Renal pelvis (tissue), 12 donors: ENCODE measurements at places on chromosomes 3 and 15.

- no peak for DNase-seq
Observed at GRCh38 chr3:71018799-71019198, 564.7 kb downstream of the FOXP1 start.

DNA sequence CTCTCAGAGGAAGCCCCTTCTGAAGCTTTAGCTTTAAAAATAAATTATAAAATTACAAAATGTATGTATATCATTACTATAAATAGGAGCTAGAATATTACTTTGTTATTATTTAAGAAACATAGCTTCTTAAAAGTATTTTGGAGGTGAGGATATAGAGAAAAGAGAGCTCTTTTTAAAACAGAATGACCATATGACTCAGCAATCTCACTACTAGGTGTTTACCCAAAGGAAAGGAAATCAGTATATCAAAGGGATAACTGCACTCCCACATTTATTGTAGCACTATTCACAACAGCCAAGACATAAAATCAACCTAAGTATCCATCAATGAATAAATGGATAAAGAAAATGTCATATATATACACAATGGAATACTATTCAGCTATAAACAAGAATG is 119.6 kb downstream of the DMXL2 start:
- DNase-seq: no peak

DNA sequence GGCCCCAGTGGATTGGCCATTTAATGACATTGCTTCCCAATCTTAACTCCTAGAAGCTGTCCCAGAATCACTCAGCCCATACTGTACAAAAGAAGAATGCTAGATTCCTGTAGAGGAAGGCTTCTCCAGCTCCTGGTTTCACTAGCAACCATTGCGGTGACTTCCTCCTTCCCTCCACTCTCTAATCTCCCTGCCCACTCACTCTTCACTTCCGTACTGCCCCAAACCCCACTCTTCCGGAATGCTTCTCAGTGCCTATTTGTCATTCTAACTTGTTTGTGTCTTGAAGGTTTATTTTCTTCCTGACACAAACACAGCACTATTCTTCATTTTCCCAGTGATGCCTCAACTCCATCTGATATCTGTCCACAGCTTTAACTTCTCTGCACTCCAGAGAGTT is 97.1 kb upstream of the SPATA16 start:
- DNase-seq: no peak

DNA sequence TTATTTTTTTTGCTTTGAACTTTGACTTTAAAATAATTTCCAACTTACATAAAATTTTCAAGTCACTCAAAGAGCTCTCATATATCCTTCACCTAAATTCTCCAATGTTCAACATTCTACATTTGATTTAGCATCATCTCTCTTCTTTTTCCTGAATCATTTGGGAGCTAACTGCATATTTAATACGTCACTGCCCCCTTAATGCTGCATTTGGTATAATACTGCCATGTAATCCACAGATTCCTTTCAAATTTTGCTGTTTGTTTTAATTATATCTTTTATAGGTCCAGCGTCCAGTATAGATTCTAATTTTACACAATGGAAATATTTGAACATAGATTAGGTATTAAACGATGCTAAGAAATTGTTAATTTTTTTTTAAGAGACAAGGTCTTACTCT is 2.3 kb upstream of the EIF2AK4 start:
- DNase-seq: no peak

GRCh38 chr3:5136211-5136918 is 14.3 kb downstream of the ARL8B start:
- DNase-seq: no peak

DNA sequence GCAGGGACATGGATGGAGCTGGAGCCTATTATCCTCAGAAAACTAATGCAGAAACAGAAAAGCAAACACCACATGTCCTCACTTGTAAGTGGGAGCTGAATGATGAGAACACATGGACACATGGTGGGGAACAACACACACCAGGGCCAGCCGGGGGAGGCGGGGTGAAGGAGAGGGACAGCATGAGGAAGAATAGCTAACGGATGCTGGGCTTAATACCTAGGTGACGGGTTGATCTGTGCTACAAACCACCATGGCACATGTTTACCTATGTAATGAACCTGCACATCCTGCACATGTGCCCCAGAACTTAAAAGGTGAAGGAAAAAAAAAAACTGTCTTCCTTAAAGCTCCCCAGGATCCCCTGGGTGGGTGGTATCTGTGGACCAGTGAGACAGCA is 87.1 kb downstream of the ADAMTS17 start:
- DNase-seq: no peak

GRCh38 chr3:171257251-171258203 is 202.7 kb downstream of the TNIK start:
- no peak for DNase-seq

DNA sequence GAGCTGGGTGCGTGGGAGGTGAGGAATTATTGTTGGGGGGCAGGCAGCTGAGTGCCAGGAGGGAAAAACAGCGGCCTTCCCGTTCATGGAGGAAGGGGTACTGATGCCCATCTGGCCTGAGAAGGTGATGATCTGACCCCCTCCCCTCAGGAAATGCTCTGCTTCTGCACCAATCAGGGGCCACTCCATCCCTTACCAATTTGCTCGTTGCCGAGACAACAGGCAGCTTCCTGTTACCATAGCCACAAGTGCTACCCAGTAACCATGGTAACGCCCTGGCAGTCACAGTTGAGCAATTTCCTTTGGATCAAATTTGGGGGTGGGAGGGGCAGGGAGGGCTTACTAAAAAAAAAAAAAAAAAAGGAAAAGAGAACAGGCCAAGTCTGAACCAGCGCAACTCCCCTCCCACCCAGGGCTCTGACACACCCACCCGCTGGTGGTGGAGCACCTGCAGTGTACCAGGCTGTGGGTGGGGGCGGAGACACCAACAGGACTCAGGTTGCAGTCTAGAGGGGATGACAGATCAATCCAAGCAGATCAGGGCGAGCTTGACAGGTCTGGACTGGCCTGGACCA is 13.7 kb downstream of the CELF6 start:
- peak; percentile 11 for DNase-seq
